ENCODE measurements at places on chromosomes 1 and 21.
A peak's percentile ranks its signal among the peaks of the same experiment; 100 is the strongest.

DNA sequence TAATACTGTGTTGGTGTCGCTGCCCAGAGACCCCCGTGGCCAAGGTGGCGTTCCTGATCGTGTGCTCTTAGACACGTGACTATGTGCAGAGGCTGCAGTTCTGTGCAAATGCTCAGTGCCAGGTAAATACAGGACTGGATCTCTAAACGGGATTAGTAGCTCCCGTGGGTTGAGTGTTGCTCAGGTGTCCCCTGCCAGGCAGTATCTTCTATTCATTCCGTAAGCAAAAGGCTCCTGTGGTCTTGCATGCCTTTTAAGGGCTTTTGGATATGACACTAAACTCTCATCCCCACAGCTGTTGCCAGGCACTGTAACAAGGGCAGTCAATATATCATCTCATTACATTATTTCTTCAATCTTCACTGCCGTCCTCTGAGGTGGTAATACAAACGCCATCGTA is 94.2 kb upstream of the MAP1LC3C start:
- no peak for DNase-seq

- DNase-seq = no peak
Observed at GRCh38 chr1:77623066-77623465, 59.4 kb downstream of the ZZZ3 start.

- peak; percentile 64 for DNase-seq
Observed at GRCh38 chr1:146012703-146013558, 8.6 kb downstream of the HJV start.

DNA sequence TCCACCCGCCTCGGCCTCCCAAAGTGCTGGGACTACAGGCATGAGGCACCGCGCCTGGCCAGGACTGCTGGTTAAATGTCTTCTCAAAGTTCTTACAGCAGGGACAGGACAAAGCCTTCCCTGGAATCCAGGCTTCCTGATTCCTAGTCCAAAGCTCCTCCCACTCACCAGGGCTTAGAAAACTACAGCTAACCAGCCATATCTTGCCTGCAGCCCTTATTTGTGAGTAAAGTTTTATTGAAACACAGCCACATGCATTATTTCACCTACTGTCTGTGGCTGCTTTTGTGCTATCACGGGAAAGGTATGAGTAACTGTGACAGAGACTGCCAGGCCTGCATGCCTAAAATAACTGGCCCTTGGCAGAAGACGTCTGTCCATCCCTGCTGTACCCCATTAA is 24.4 kb downstream of the TMCO4 start:
- DNase-seq = no peak

DNA sequence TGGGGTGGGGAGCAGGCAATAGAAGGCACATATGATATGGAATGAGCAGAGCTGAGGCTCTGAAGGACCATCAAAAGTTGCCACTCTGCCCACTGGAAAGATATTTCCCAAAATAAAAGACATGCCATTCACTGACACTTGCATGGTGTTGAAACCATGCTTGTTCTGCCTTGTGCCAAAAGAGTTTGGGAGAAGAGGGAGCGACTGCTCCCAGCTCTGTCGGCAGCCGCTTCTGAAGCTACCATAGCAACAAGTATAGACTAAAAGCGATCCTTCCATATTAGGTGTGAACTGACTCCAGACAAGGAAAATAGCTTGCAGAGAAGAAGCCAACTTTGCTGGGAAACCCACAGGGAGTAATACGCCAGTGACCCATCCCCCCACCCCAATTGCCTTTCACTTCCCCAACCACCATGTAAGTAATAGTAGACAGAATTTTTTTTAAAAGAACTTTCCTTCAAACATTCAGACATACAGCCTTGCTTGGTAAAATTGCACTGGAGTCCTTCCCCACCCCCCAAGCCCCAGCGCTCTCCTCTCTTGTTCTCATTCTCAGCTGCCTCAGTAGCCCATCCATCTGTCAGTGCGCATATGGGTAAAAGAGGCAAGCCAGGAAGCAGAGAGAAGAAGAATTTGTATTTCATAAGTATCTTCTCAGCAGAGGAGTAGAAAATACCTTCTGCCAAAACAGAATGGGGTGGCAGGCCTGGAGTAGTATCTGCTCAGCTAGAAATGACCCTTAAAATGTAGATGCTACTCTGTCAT is 263.7 kb downstream of the OMA1 start:
- DNase-seq = no peak

GRCh38 chr1:66757722-66758240 is 5.5 kb downstream of the DYNLT5 start:
- no peak for DNase-seq

GRCh38 chr1:50611675-50612074 is 188.4 kb upstream of the DMRTA2 start:
- no peak for DNase-seq

DNA sequence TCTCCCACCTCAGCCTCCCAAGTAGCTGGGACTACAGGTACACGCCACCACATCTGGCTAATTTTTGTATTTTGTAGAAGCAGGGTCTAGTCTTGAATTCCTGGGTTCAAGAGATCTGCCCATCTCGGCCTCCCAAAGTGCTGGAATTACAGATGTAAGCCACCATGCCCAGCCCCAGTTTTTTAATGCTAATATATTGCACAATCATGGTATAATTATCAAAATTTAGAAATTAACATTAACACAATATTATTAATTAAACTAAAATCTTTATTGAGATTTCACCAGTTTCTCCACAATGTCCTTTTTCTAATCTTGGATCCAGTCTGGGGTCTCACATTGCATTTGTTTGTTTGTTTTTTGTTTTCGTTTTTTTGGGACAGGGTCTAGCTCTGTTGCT is 21.9 kb upstream of the GPX7 start:
- no peak for DNase-seq

GRCh38 chr1:28983509-28984310 is 69.3 kb downstream of the EPB41 start:
- DNase-seq = no peak

DNA sequence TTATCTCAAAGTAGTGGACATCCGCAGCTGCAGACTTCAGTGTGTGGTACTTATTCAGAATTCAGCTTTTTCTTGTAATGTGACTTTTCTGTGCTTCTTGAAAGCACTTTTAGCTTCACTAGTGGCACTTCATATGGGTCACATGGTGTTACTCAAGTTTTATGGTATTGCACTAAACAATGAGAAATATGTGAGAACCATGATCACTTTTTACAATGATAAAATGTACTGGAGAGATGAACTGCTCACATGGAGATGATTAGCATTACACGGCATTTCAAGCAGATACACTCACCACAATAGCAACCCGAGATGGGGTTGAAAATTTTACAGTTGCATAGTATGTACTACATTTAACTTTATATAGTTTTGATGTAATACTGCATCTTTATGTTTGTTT is 40.1 kb upstream of the GPR52 start:
- DNase-seq = no peak

DNA sequence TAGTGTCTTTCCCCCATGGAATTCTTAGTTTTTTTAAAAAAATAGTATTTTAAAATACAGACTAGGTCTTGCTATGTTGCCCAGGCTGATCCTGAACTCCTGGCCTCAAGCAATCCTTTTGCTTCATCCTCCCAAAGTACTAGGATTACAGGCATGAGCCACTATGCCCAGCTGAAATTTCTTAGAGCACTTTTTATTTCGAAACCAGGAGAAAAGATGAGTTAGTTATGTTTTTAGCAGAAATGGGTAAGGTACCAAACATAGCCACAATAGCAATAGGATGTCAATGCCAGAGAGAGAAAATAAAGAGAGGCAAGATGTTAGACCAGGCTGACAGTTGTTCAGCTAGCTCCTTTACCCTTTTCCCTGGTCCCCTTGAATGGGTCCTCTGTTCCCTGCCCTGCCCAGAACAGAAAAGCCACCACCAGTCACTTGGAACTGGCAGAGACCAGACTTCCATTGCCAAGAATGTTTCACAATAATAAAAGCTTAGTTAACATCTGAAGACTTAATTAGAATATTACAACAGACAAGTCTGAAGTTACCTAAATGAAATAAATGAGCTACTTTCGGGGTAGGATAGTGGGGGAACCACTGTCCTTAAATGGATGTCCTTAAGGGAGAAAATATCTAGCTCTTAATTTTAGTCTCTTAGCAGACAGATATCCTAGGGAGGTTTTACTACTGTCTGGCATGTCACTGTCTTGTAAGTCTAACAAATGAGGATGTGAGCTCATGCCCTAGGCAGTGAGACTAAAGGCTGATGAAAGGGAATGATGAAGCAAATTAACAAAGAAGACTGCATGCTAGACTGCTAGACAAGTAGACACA is 54.3 kb downstream of the ABL2 start:
- no peak for DNase-seq

- DNase-seq = peak; percentile 41
Observed at GRCh38 chr1:247373721-247374141, 42.1 kb upstream of the ZNF496 start.

- peak; percentile 54 for DNase-seq
Observed at GRCh38 chr1:237562242-237562823, 328.4 kb downstream of the ZP4 start.

- DNase-seq = no peak
Observed at GRCh38 chr1:151146072-151146411, 389 bp downstream of the SEMA6C start.

GRCh38 chr1:38076038-38076437 is 29.4 kb upstream of the POU3F1 start:
- no peak for DNase-seq

DNA sequence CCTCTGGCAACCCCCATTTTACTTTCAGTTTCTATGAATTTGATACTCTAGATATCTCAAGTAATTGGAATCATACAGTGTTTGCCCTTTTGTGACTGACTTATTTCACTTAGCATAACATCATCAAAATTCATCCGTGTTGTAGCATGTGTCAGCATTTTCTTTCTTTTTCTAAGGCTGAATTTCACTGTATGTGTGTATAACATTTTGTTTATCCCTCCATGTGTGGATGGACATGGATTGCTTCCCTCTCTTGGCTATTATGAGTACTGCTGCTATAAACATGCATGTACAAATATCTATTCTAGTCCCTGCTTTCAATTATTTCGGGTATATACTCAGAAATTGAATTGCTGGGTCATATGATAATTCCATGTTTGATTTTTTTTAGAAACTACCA is 97.3 kb downstream of the MAP3K21 start:
- no peak for DNase-seq

DNA sequence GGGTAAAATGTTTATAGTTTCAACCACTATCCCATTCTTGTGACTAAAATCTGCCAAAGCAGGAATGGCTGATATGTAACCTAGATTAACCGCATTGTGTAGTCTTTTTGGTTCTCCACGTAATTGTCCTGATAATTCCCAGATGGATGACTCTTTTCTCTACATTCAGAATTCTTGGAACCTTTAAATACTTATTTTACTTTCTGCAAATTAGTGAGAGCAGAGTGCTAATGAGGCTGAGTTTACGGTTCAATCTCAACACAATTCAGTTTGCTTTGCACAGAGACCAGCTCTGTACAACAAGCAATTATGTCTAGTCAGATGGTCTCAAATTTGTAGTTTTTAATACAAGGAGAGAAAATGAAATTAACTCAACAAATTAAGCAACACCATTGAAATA is 9.1 kb downstream of the CRB1 start:
- DNase-seq = no peak

DNA sequence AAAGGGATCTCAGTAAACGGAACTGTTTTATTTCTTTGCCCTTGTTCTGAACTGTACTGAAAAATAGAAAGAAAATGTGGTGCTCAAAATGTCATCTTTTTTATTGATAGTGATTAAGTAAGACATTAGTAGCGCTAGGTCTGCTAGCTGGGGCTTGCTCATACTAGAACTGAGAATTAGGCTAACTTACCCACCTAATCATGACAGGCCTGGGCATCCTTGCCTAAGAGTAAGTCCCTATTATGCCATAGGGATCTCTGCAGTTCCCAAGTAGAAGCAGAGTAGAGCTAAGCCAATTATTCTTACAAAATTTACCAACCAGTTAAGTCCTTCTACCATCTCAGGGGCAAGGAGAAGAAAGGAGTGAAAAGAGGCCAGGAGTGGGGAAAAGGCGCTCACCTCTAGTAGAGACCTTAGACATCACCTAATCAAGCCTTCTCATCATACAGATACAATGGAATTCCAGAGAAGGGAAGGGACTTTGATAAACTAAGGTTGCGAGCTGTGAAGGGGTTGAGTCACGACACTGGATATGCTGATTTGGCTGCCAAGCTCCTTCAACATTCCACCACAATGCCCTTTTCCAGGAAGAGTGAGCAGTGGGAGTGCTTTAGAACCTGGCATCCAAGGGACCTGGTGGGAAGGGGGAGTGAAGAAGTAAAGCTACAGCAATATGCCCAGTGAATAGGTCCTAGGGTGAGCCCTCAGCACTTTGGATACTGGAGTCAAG is 27.7 kb upstream of the RPTN start:
- DNase-seq = no peak

DNA sequence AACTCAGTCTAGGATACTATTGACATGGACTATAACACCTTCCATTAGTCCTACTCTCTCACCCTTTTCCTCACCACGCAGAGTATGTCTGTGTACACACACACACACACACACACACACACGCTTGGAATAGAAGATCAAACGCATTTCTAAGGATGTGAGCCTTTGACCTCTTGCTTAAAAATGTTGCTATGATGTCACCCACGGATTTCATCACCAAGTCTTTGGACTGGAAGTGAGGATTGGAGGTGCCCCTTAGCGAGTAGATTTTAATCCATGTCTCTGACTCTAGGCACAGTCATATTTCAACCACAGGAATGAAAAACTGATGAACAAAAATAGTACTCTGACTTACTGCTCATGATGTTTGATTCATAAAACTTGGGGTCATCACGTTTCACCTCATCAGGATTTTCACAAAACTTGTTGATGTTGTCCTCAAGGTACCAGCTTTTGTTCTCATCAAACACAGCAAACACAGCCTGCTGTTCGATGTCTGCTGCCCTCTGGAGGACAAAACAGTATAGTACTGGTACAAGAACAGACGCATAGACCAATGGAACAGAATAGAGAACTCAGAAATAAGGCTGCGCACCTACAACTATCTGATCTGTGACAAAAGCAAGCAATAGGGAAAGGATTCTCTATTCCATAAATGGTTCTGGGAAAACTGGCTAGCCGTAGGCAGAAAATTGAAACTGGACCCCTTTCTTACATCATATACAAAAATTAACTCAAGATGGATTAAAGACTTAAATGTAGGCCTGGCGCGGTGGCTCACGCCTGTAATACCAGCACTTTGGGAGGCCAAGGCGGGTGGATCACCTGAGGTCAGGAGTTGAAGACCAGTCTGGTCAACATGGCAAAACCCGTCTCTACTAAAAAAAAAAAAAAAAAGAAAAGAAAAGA is 39.9 kb downstream of the F5 start:
- peak; percentile 61 for DNase-seq

GRCh38 chr1:35577071-35577998 is 4.2 kb downstream of the TFAP2E start:
- no peak for DNase-seq
